AG20443 (cell line): ENCODE measurements at places on chromosomes 7 and 10.

- DNase-seq = no peak
These were observed 91.6 kb upstream of the ODAD2 start for GRCh38 chr10:28090506-28090905.

- peak; percentile 27 for DNase-seq
These were observed 97.5 kb downstream of the POU6F2 start for GRCh38 chr7:39075210-39075609.

DNA sequence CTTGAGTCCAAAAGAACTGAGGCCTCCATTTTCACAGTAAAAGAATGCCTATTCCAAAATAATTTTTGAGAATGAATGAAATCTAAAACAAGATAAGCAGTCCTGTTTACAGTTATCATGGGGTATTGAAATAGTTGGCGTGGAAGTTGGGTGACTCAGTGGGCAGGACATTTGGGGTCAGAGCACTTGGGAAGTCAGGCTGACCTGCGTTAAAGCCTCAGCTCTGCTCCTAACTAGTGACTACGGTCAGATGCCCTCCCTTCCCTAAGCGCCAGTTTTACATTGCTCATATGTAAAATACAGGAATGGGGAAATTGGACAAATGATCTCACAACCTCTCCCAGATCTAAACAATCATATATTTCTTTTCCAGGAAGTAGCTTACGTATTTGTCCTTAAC, 2.3 kb upstream of the PAPSS2 start:
- peak; percentile 28 for DNase-seq

DNA sequence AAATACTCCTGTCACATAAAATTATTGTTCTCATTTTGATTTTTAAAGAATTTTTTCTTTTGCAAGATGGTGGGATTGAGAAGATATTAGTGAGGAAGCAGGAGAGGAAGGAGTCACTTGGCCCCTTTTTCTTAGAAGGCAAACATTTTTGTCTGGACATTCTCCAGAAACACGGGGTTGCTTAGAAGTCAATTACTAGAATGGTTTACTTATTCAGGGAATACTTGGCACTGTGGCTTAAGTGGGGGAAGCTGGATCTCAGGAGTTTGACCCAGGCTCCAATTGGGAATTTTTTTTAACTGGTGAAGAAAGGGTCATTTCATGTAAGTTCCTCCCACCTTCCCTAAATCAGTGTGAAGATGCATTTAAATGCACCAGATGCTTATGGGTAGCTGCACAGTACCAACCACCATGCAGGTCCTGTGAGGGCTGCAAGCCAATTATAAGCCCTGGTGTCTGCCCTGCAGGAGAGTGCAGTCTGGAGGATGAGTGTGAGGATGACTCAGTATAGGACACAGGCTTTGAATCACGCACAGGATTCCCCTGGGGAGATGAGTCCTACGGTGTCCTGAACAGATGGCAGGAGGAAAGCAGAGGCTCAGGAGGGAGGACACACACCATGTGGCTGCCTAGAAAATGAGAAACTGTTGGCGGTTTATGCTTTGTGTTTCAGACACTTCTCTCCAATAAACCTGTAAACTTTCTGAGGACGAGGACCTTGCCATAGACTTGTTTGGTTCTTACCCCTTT, 299.1 kb downstream of the PLXNA4 start:
- DNase-seq = peak; percentile 60

DNA sequence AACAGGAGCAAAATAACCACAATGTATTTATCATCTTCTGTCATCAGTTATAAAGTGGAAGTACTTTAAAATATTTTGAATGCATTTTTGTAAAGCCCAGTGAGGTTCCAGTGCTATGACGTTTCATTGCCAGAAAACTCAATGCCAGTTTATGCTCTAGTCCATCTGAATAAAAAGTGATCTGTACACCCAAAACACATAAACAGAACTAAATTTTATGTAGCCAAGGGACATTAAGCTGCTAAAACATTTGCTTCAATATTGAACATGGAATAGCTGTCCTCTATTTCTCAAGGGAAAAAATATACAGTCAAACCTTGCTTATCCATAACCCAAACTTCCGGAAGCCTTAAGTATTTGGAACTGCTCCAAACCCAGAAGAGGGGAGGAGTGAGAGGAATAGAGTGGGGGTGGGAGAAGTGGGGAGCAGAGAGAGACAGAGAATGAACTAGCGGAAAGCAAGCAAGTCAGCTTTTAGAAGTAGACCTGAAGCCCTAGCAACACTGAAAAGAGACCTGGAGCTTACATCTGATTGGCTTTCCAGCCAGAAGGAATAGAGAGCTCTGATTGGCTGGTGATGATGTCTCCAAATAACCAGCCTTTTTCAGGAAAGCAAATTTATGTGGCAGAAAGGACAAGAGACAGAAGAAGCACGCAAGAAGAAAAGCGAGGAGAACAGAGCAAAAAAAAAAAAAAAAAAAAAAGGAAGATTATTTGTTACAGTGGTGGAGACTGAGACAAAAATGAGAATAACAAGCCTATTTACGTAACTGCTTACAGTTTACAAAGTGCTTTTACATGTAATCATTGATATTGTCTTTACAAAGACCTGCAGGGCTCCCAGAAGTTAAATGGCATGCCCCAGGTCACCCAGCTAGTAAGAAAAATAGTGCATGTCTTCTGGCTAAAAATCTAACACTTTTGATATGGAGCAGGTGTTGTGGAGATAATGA, 196.0 kb downstream of the RNLS start:
- DNase-seq = peak; percentile 76

DNA sequence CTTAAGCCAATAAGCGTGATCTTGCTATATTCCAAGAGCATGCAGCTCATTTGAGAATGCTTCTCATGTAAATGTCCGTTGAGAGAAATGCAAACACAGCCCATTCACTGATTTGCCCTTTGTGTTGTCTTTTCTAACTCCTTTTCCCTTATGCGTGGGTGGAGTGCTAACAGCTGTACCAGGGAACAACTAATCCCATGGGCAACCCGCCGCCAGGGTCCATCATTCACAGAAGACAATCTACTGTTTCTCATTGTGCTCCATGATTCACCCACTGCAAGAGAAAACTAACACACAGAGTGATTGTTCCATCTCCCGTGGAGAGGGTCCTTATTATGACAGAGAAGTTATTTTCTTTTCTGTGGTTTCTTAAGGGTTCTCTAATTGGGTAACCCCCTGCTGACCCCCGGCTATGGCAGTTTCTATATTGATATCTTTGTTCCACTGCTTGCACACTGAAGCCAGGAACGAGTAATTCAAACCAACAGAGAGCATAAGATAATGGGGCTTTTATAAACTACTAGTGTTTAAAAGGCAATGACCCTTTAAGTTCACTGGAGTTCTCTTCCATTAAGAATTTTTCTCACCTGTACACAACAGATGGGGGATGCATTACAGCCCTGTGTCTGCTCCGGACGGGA, 298.7 kb downstream of the BAMBI start:
- no peak for DNase-seq

DNA sequence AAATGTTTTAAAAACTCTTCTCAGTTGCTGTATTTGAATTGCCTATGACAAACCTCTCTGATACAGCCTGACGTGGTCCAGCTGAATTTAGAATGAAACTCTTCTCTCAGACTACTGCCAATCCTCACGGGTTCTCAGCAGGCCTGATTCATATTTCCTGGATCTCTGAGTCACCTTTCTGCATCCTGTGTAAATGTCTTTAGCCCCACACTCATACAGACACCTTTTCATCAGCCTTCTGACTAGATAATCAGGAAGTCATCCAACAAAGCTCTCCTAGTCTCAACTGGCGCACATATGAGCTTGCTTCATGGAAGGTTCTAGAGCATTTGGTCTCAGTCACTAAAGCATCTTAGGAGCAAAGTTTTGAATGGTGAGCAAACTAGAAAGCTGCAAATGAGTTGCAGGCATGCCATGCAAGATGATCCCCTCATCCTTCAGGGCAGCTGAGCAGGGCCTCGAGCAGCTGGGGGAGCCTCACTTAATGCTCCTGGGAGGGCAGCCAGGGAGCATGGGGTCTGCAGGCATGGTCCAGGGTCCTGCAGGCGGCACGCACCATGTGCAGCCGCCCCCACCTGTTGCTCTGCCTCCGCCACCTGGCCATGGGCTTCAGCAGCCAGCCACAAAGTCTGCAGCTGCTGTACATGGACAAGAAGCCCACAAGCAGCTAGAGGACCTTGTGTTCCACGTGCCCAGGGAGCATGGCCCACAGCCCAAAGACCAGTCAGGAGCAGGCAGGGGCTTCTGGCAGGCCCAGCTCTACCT, 182.8 kb downstream of the ARHGAP12 start:
- peak; percentile 83 for DNase-seq

GRCh38 chr7:87599336-87599735, 1.3 kb downstream of the ABCB1 start:
- DNase-seq = no peak

GRCh38 chr7:142000244-142000643, 4.6 kb downstream of the MGAM start:
- DNase-seq = no peak

DNA sequence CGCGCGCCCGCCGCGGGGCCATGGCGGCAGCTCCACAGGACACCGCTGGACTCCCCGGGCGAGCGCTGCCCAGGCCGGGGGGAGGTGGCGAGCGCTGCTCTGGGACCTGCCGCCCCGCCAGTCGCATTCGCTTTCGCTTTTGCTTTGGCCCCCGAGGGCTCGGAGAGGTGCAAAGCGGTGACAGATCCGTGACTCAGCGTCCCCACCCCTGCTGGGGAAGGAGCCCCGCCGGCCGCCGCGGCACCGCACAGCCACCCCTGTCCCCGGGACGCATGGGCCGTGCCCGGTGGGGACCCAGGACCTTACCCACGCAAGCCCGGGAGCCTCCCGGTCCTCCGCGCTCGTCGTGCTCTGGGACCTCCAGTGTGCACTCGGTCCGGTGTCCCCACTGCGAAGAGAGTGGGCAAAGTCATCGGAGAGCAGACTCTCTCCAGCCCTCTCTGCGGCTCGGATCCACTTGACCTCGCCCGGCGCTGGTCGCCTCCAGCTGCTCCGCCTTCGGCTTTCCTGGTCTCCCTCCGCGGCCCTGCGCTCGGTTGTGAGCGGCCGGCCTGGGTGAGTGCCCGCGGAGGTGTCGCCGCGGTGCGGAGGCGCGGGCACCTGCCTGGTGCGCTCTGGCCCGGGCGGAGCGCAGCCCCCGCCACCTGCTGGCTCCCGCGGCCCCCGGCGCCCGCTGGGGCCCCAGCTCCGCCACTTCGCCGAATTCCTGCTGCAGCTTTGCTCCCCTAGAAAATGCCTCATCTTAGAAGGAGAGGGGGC, at the start of gene IL15RA:
Gene IL15RA, minus strand, starts transcription at position 73 of the 759 bp plus-strand sequence. Its CDS starts 51 bp downstream, at position 22.
- peak; percentile 87 for DNase-seq

GRCh38 chr10:24935504-24936292, 16.7 kb downstream of the PRTFDC1 start:
- DNase-seq = no peak

DNA sequence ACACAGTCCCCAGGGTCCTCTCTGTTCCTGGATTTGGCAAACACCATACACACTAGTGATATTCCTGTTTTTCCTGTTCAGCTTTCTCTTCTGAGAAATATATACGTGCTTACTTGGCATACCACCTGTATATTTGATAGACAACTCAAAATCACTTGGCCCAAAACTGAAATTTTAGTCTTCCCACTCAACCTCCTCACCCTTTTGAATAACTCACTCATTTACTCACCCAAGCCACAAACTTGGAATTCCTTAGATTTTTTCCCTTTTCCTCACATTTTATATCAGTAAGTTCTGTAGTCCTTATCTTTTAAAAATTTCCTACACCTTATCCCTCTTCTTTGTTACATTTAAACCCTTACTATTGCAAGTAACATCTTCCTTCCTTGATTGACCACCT, 143.4 kb downstream of the PPP1R3A start:
- no peak for DNase-seq

GRCh38 chr10:72309290-72310240, 35.8 kb downstream of the DDIT4 start:
- DNase-seq = peak; percentile 46

DNA sequence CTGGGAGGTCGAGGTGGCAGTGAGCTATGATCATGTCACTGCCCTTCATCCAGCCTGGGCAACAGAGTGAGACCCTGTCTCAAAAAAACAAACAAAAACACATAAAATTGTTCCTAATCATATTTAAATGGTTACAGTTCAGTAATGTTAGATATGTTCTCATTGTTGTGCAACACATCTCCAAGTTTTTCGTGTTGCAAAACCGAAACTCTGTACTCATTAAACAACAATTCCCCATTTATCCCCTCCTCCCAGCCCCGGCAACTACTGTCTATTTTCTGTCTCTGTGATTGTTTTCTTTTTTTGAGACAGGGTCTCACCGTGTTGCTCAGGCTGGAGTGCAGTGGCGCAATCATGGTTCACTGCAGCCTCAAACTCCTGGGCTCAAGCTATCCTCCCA, 16.1 kb upstream of the PRXL2A start:
- no peak for DNase-seq

DNA sequence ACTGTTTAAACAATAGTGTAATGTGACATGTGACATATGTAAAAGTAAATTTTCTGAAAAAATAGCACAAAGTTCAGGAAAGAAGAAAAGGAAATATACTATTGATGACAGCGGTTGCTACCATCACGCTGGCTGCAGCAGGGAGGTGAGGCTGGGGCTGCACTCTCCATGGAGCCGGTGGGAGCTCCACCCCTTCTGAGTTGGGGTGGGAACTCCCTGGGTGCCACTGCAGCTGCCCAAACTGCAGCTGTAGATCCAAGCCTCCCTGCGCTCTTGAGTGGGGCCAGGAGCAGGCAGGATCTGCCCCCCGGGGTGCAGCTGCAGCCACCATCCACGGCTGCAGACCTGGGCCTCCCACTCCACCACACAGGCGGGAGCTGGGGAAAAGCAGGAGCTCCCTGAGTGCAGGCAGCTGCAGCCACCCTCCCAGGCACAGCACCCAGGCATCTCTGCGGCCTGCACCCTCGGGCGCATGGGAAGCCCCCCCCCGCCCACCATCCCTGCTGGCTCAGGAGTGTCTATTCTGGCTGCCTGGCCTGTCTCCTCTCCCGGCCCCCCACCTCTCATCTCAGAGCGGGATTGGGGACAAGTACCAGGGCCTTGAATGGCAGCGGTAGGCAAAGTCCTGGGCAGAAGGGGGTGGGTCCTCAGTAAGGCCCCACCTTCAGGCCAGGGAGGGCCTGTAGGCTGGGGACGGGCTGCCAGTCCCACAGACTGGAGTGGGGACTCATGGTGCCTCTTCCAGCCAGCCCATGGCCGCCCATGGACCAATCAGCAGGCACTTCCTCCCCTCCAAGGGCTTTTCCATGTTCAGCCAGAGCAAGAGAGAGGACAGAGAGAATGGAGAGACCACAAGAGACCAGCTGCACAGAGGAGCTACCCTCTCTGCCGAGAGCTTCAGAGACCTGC, 50.1 kb downstream of the TNS3 start:
- no peak for DNase-seq

DNA sequence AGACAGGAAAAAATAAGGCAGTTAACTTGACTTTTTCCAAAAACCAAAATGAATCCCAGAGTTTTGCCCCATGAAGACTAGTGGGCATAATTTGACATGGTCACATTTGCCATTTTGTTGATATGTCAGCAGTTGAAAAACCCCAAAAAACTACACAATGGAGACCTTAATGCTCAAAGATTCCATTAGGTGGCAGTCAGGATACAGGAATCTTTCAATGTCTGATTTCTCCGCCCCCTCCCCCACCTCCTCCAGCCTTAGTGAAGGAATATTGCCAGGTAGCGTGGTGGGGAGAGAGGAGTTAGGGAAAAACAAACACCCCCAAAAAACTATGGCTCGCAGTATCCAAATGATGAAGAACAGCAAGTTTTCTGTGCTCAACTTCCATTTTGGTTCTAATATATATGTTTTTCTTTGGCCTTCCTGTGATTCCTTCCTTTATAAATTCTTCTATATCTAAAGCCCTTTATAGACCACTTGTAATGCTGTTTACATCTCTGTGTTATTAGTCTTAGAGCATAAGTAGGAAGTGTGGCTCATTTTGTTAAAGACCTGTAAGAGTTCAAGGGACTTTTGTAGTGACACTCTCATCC, 6.7 kb upstream of the SMNDC1 start:
- DNase-seq = peak; percentile 66

- no peak for DNase-seq
These were observed 240.8 kb downstream of the RPS24 start for GRCh38 chr10:78274491-78274890.
